ENCODE measurements at places on chromosomes 12 and 14.

GRCh38 chr12:25368557-25368956 lies 117.8 kb upstream of the KRAS start:
- DNase-seq = no peak

DNA sequence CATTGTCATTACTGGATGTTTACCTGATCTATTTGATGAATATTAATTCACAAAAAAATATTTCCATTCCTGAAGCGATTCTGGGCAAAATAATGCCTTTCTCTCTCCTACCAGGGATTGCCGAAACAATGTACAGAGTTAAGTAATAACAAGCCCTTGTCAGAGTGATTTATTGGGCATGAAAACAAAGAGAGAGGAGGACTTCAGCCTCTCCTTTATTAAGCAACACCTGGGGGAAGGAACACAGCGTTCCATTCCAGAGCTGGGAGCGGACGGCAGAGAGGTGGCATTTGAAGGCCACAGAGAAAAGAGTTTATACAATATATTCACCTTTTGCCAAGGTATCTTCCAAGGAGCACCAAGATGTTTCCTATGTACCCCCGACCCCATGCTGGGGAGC lies 165.8 kb downstream of the KSR2 start:
- DNase-seq = no peak

GRCh38 chr12:116885491-116885890 lies 4.2 kb upstream of the HRK start:
- DNase-seq = no peak

GRCh38 chr14:98008381-98009113 lies 1211.4 kb downstream of the VRK1 start:
- DNase-seq = no peak

GRCh38 chr12:98578821-98579220 lies 14.7 kb upstream of the SLC25A3 start:
- no peak for DNase-seq

- no peak for DNase-seq
Observed at GRCh38 chr12:20369305-20370013, 1.1 kb downstream of the PDE3A start.

- DNase-seq = no peak
Observed at GRCh38 chr12:99053616-99054362, 408.7 kb downstream of the APAF1 start.

GRCh38 chr12:116955382-116956021 lies 44.8 kb downstream of the FBXW8 start:
- no peak for DNase-seq

GRCh38 chr14:22622255-22622654 lies 21.9 kb downstream of the OR6J1 start:
- no peak for DNase-seq

DNA sequence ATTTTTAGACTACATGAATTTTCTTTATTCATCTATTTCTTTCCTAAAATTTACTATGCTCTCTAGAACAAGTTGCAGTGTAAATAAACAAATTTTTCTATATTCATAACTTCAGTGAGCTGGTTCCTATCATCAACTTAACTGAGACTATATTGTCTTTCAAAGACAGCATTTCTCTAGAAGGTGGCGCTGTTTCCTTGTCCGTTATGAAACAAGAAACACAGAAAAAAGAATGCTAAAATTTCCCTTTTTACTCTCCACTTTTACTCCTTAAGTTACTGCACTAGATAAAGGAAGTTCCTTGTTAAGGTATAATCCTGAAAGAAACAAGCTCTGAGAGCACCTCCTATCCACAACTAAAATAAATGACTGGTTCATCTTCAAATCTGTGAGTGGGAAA lies 8.2 kb upstream of the CLEC2A start:
- DNase-seq = no peak

DNA sequence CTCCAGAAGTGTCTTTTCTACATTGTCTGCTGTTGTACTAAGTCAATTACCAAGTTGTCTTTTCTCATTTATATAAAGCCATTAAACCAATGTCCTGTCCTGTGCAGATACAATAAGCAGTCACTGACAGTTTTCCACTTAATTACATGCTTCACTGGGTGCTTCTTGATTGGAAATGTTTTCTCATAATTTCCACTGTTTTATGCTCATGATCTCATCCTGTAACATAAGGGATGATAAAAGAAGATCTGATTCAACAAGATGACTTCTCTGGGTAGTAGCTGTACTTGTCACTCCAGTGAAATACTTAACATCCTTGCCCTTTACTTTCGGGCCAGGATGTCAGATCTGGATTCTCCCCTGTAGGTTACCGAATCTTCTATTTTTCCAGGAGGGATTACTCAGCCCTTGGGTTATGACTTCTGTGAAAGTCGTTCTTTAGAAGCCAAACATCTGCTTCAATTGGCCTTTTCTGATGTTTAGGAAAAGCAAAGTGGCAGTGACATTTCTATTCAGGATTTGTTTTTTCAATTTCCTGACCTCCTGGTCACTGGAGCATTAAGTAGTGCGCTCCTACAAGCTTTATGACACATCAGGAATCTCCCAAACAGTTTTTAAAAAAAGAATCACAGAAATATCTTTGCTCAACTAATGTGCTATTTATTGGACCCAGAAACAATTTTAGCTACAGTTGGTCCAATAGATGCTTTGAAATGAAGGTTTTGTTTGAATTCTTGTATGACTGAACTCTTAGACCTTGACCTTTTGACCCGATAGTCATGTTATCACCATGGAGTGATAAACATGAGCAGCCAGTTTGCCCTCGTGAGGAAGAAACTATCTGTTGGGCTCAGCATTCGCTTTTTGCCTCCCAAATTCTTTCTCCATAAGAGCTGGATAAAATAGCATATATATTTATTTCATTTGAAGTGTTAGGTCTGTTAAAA lies 234.5 kb upstream of the SSTR1 start:
- DNase-seq = no peak

- DNase-seq = no peak
Observed at GRCh38 chr12:31597066-31597465, 6.1 kb upstream of the DENND5B start.

DNA sequence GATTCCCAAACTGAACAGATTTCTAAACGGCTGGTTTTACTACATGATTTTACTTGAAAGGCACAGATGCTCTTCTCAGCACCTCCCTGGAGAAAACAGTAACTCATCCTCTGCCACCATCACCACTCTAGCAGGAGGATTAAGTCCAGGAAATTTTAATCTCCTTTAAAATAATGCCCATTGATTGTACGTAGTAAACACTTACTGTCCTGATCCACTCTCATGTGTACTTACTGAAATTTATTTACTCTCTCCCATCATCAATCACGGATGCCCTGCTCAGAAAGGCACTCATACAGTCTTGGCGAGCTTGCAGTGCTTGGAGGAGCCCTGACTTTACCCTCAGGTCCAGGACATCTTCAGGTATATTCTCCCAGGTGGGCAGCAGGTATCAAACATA lies 239.8 kb upstream of the EGLN3 start:
- DNase-seq = no peak

DNA sequence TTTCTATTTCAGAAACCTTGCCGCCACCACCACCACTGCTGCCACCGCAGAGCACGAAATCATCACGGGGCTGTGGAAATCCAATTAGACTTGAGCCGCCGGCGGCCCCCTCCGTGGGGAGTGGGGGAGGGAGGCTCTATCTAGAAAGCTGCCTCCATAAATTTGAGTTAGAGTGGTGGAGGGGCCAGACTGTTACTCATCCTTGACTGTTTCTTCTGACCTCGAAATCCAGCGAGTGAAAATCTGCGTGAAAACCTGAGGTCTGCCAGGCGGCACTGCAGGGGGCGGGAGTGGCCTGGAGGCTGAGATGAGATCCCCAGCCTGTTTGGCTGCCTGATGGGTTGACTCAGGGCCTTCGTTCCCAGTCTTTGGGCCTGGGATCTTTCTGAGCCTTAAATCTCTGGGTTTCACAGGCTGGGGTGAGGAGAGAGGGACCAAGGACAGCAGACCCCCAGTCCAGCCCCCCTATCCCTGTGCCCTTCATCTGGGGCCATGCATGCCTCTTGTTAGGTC lies 29.9 kb downstream of the TSPAN9 start:
- DNase-seq = no peak

DNA sequence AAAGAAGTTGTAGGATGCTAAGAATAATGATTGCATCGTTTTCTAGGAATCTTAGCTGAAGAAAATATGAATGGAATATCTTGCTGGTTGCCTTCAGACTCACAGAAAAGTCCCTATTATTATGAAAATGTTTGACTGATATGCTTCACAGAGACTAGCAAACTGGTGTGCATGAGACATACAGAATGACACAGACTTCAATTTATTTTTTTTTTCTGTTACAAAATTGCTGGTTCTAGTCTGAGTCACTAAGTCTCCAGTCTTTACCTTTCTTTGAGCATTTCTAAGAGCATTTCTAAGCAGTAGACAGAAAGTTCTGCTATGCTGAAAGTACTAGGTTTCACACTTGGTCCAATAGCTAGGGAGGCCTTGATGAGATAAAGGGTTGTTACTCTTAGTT lies 377.6 kb upstream of the ATP2B1 start:
- no peak for DNase-seq

- DNase-seq = no peak
Observed at GRCh38 chr14:103699901-103700752, 15.1 kb downstream of the XRCC3 start.

- no peak for DNase-seq
Observed at GRCh38 chr12:106333756-106334155, 23.8 kb upstream of the POLR3B start.

GRCh38 chr12:64672925-64673409 lies 62.7 kb downstream of the RASSF3 start:
- no peak for DNase-seq

GRCh38 chr12:20096430-20096829 lies 271.9 kb upstream of the PDE3A start:
- no peak for DNase-seq

GRCh38 chr14:65219353-65219752 lies 117.0 kb upstream of the MAX start:
- no peak for DNase-seq

Measured in GM19239 (cell line).